SJCRH30 (cell line): ENCODE measurements at places on chromosomes 3 and 15. TPM values are rescaled to one million over a fixed set of nuclear protein-coding genes. Genes with fewer than 3 reads are reported as not detected.

DNA sequence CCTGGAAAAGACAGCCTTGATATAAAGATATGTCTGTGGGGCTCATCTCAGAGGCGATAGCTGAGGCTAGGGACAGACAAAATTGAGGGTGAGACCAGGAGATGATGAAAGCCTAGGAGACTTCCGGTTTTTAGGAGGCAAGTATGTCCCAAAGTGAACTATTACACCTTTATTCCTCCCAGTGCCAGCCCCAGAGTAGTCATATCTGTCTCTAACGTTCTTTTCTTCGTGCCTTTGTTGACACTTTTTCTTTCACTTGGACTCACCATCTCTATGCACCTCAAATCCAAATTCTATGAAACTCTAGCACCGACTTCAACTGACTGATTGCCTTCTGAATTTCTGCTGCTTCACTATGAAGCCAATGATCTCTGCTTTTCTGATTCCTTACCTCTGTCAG, 93.8 kb upstream of the RASGRP1 start:
- DNase-seq: no peak

GRCh38 chr3:39255503-39256325, 24.1 kb downstream of the CX3CR1 start:
- DNase-seq: no peak

Gene PRSS50
- total RNA-seq: not detected in 2 replicates

Gene GOLGA8O
- not detected in 2 replicates for total RNA-seq

Gene GRAMD2A
- total RNA-seq: 0.35 TPM in 1 of 2 replicates, not detected in the other
